Smooth muscle cell of the coronary artery (primary cell): ENCODE measurements at places on chromosomes 1 and 21. TPM values are rescaled to one million over a fixed set of nuclear protein-coding genes. Genes with fewer than 3 reads are reported as not detected.

CD1B gene
- total RNA-seq, result not detected in 2 replicates

RTCA gene
- 22.7 and 41.1 TPM in 2 replicates for total RNA-seq

HRNR gene
- total RNA-seq, result not detected in 2 replicates

GLIS1 gene
- total RNA-seq, result 0.23 and 0.30 TPM in 2 replicates

SPATA21 gene
- not detected in 2 replicates for total RNA-seq

SYPL2 gene
- 1.8 TPM in 1 of 2 replicates, not detected in the other for total RNA-seq

TMPRSS3 gene
- total RNA-seq, result not detected in 2 replicates

S100A16 gene
- total RNA-seq, result 98.3 and 375 TPM in 2 replicates
